Urinary bladder (tissue), 4 donors: ENCODE measurements at places on chromosomes 7 and 10. TPM values are rescaled to one million over a fixed set of nuclear protein-coding genes. Genes with fewer than 3 reads are reported as not detected.

The ZMYND11 gene
- 114 TPM for total RNA-seq

The HOXA6 gene
- 8.4 TPM for total RNA-seq

The ANKRD7 gene
- total RNA-seq = 3.1 TPM

The ERVW-1 gene
- not detected for total RNA-seq

DNA sequence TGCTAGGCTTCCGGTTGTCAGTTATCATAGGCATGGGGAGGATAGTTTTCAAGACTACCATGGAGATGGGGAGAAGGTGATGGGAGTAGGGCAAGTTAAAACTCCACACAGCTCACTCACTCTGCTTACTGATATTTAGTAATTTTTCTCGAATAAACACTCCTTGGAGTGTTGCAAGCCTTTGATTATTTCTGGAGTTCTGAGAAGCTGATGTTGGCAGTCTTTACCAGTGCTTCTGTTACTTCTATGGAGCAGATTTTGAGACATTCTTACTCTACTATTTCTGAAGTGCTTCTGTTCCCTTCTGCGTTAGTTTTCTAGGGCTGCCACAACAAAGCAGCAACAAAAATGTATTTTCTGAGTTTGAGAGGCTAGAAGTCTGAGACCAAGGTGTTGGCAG is 104.4 kb downstream of the CH25H start:
- no peak for DNase-seq

DNA sequence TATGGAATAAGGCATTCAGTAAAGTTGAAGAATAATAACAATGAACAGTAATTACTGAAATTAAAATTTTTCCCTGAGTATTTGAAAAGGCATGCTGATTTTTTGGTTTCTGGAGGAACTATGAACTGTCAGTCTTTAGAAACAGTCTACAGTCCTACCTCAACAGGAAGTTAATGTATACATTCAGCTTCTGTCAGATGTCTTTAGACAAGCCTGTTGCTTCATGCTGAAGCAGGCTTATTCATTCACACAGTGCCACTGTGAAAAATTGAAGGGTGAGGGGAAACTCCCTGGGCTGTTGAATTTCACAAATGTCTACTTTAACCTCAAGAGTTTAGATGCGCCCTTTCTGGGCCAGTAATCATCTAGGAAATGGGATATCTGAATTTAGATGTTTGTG is 3.5 kb downstream of the NRF1 start:
- DNase-seq = no peak

DNA sequence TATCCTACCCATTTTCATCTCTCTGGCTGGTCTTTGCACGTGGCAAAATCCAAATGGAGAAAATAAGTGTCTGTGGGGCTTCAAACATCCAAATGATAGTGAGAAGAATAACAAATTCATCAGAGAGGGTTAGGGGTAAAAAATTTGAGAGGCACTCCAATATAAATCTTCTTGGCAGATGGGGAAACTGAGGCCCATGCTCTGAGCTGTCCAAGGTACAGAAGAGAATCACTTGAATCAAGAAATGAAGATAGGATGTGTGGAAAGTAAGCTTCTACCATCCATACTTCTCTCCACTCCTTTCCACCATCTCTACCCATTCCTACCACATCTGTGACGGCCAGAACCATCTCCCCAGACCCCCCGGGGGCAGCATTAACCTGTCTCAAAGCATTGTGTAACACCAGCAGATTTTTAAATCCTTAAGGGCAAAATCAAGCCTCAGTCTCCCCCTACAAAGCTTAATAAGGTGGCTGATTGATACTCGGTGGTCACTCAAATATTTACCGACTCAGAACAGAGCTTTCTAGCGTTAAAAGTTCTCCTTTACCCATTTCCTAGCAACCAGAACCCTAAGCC is 818 bp downstream of the GOT1 start:
- DNase-seq = no peak

DNA sequence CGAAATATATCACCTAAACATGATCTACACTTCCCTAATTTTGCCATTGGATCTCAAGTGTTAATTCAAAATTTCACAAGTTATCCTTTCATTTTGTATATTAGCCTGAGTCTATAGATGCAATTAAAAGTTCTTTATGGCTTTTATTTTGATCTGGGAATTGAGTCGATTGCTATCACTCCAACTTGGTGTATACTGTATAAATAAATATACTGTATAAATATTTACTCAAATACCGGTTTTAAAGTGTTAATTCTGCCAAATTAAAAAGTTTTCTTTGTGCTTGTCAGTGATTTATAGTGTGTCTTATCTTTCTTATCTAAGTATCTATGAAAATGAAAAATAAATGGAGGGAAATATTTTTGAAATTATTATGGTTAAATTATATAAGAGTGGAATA is 683.7 kb upstream of the LRRN3 start:
- no peak for DNase-seq

GRCh38 chr10:3172081-3172445 is 519 bp downstream of the PITRM1 start:
- no peak for DNase-seq

DNA sequence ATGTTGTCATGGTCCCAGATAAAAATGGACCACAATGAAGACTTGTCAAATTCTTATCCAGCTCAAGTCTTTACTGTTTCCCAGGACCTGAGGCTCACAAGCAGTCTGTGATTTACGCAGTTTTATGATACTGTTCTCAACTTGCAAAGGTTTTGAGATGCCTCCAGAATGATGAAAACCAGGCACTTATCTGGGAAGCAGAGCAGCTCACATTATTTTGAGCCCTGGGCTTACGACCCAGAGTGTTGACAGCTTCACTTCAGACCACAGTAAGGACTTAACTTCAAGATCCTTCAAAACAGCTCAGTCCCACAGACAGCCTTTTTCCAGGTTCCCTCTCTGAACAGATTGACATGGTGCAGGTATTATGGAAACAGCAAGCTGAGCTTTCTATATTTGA is 236.1 kb downstream of the RNLS start:
- no peak for DNase-seq
